ENCODE measurements at places on chromosomes 7 and 10.

- peak; percentile 17 for DNase-seq
Measured at GRCh38 chr7:28623105-28623730, 210.9 kb downstream of the CREB5 start.

- no peak for DNase-seq
Measured at GRCh38 chr7:39062811-39063210, 85.1 kb downstream of the POU6F2 start.

DNA sequence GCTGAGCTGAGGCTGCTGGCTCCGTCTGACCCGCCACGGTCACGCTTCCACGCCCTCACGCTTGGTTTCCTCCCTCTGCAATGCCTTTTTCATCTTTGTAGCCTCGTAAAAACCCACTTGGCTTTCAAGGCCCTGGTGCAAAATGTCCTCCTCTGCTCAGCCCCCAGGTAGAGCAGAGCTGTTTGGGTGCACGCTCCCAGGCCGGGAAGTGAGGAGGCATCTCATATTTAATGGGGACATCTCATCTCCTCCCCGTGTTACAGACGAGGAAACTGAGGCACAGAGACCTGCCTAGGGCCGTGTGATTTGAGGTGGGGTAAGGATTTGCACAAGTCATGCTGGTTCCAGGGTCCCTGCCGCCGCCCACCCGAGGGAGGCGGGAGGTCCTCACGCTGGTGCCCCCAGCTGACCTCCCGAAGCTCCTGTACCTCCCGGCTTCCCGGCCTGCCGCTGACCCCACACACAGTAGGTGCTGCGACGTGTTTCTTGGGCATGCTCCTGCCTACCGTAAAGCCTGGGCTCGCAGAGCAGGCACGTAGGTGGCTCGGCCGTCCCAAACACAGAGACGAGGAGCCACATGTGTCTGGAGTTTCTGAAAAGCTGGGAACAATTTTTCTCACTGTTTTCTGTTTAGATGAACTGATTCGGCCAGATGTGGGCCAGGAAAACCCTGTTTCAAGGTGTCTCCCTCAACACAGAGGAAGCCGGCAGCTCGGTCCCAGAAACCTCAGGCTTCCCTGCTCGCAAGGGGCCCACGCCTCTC, 11.5 kb downstream of the FOXL3 start:
- no peak for DNase-seq

GRCh38 chr10:77328272-77328816, 309.3 kb downstream of the KCNMA1 start:
- peak; percentile 6 for DNase-seq

- DNase-seq: no peak
Measured at GRCh38 chr7:157690833-157691585, 354.2 kb downstream of the DNAJB6 start.

All from NAMALWA (cell line).